ENCODE measurements at places on chromosomes 7 and 10.

DNA sequence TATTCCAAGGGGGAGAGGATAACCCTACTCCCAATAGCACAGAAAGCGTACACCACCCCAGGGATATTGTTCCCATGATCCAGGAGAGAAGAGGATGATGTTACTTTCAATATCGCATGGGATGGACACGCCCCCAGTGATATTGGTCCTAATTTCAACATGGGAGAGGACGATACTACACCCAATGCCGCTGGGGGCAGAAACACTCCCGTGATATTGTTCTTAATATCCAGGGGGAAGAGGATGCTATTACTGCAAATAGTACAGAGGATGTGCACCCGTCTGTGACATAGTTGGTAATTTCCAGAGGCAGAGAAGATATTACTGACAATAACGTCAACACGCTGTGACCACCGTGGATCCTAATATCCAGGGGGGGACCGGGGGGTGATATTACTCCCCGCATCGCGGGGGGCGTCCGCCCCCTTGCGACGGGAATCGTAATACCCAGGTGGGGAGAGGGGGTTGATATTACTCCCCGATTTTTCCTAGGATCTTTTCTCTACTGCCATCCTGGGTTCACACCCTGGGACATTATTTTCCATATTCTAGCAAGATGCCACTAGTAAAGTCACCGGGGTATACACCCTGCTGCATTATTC, 16.6 kb downstream of the MEIG1 start:
- DNase-seq = no peak

- DNase-seq = no peak
These were observed 5.3 kb downstream of the BMI1 start for GRCh38 chr10:22326145-22326702.

- no peak for DNase-seq
These were observed 144.2 kb upstream of the TNRC18 start for GRCh38 chr7:5567790-5568189.

DNA sequence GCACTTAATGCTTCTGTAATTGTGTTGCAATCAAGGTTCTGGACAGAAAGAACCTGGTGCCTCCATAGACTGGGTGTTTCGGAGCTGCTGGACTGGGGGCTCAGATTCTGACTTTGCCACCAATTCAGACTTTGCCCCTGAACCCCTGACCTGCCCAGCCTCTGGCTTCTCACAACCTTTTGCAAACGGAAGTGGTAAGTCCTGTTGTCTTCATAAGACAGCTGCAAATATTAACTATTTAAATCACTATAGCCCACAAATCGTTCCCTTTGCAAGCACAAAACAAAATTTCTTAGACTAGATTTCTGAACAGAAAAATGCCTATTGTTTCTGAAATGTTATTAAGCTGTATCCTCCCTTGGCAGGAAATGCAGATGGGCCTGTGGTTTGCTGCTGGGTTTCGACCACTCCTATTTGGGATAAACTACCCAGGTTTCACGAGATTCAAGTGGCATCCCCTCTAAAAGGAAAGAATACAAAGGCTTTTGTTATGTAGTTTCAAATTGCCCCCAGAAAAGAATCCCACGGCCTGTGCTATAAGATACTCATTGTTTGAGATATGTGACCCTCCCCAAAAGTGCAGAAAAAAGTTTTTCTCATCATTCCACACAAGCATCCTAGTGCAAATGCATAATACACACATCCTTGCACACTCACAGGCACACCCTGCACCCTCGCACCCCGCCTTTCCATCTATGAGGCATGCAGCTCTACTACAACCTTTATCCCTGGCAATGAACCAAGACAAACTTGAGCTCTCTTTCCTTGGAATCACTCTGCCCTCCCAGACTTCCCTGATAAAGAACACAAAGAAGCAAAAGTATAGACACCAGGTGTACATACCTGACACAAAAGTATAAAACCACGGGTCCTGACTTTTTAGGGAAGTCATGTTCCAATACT, 209.1 kb downstream of the PRPF18 start:
- DNase-seq = no peak

DNA sequence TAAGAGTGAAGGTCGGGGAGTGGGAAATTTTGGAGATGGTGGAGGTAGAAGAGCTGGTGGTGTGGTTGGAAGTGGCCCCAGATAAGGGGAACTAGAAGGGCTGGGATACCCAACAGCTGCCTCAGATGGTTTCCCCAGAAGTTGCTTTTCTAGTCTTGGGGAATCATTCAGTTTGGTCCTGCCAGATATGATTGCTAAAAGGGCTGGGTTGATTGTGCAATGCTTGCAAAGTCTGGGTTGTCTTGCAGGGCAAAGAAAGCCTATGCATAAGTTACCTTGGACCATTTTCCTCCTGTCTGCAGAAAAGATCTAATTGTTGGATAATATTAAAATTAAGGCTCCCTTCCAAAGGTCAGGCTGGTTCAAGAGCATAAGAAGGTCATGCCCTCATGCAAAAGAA, 213.8 kb upstream of the ZNF804B start:
- DNase-seq = no peak

DNA sequence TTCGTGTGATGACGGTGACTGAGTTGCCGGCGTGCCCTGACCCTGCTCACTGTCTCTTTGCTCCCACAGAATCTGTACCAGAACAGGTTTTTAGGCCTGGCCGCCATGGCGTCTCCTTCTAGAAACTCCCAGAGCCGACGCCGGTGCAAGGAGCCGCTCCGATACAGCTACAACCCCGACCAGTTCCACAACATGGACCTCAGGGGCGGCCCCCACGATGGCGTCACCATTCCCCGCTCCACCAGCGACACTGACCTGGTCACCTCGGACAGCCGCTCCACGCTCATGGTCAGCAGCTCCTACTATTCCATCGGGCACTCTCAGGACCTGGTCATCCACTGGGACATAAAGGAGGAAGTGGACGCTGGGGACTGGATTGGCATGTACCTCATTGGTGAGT, 199.2 kb downstream of the HECW1 start:
- DNase-seq = no peak

- DNase-seq = no peak
These were observed 143.7 kb downstream of the CUX1 start for GRCh38 chr7:101960985-101961708.

DNA sequence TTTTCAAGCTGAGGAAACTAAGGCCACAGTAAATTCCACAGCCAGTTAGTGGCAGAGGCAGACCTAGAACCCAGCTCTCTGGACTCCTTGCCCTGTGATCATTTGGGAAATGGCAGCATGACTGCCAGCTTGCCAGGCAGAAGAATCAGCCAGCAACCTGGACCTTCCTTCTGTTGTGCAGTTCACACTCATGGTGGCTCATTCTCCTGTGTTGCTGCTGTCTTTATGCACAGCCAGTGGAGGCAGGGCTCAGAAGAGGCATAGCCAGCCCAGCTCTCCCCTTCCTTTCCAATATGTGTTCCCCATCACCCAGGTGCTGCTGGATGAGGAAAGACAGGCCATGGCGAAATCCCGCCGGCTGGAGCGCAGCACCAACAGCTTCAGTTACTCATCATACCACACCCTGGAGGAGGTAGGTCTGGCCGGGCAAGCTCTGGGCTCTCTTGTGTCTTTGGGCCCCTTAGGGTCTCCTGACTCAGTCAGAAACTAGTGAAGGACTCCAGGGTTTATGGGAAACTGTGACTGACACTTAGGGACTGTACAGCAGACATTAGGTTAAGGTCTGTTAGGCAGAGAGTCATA, 14.8 kb downstream of the CPA5 start:
- DNase-seq = no peak

GRCh38 chr7:127907110-127908040, 123.9 kb downstream of the LRRC4 start:
- DNase-seq = no peak

GRCh38 chr7:83494683-83495082, 154.3 kb downstream of the SEMA3E start:
- no peak for DNase-seq

Measured in stimulated activated CD8-positive, alpha-beta memory T cell treated with anti-CD3 and anti-CD28 coated beads, Interleukin-4, amount 100 ng/mL, for 1 hour (primary cell).